Stimulated activated CD4-positive, alpha-beta T cell treated with anti-CD3 and anti-CD28 coated beads, Interleukin-1b, Interleukin-23, amount 100 ng/mL, for 4 hours (primary cell): ENCODE measurements at places on chromosomes 4 and X.

DNA sequence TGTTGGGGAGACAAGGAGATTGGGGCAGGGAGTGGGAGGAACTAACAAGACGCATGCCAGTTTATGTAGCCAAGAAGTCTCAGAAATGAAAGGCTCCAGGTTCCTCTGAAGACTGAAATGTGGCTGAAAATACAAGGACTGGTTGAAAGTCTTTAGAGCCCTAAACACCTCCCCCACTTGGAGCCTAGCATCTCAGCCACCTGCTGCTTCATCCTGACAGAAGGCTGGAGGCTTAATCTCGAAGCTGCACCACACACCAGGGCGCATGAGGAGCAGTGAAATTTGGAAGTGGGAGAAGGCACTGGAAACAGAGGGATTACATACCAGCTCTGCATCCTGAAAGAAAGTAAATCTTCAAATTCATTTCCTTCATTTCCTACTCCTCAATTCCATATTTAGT, 160.7 kb upstream of the FTHL17 start:
- DNase-seq, result no peak

DNA sequence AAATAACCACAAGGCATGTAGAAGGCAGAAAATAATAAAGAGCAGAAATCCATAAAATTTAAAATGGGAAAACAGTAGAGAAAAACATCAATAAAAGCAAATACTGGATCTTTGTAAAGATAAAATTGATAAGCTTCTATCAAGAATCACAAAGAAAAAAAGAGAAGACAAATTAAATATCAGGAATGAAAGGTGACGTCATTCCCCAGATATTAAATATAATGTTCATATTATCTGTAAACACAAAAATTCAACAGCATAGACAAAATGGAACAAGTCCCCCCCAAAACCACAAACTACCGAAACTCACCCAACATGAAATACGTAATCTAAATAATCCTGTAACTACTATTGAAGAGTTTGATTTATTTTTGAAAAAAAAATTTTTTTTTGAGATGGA, 30.5 kb upstream of the FAM120C start:
- DNase-seq, result no peak

DNA sequence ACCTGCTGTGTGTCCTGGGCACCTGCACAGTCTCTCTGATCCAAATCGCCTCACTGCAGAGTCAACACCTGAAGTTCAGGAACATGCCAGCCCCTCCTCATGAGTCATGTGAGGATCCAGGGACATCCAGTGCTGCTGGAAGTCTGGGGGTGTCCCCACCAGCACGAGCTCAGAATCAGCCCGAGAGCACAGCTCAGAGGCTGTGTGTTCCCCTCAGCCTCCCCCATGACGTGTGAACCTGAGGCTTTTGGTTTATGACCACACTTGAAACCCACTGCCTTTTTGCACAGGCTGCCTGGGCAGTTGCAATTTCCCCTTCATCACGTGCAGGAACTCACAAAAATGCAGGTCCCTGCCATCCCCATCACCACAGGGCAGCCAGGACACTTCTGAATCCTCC, 47.1 kb downstream of the PPP2R2C start:
- DNase-seq, result no peak

GRCh38 chr4:91325495-91325894, 978.3 kb upstream of the GRID2 start:
- no peak for DNase-seq

DNA sequence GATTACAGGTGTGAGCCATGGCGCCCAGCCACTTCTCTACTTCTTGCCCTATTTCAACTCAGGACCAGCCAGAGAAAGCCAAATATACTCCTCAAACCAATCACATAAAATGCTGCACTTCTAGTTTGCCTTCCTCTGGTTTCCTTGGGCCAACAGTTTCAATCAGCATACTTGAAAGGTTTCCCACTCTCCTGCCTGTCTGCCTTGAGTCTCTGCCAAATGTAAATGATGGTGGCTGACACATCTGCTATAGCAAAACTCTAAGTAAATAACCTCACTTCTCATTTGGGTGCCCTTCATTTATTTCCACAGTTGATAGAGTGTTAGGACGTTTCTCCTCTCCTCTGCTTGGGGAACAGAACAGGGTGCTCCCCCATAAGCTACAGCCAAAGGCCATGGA, 36.4 kb upstream of the PPA2 start:
- no peak for DNase-seq

- DNase-seq, result no peak
These were observed 43.4 kb downstream of the C4orf51 start for GRCh38 chr4:145723336-145723735.

DNA sequence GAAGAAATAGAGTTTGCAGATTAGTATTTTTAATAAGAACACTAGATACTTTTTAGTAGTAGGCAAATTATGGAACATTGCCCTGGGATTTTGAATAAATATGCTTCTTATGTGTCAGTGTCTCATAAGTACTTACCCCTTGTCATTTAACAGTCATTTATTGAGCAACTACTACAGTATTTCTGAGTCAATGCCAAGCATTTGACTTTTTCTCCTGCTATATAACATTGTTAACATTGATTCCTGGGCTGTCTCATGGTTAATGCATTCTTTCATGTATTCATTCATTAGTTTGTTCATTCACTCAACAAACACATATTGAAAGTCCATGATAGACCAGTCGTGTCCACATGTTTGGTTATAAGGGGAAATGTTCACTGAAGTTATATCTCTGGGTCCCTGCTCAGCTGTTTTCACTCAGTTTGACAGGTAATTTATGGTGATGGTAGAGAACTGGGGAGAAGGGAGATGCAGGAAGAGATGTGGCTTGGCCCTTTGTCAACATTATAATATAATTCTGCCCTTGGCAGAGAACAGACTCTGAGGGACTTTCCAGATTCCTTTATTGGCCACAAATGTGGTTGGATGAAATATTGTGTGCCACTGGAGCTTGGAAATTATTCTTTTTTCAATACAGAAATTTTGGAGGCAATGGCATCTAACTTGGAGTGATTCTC, 49.8 kb downstream of the OSTC start:
- no peak for DNase-seq

DNA sequence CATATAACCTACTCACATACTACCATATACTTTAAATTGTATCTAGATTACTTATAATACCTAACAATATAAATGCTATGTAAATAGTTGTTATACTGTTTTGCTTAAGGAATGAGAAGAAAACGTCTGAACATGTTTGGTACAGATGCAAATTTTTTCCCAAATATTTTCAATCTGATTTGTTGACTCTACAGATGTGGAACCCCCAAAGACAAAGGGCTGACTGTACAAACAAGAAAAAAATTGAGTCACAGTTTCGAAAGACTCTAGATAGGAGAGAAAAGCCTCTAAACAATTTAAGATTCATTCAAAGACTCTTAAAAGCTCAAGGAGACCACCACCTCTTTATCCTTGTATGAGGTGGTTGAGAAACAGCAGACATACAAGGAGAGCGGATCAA, 142.8 kb downstream of the SLC7A11 start:
- no peak for DNase-seq

DNA sequence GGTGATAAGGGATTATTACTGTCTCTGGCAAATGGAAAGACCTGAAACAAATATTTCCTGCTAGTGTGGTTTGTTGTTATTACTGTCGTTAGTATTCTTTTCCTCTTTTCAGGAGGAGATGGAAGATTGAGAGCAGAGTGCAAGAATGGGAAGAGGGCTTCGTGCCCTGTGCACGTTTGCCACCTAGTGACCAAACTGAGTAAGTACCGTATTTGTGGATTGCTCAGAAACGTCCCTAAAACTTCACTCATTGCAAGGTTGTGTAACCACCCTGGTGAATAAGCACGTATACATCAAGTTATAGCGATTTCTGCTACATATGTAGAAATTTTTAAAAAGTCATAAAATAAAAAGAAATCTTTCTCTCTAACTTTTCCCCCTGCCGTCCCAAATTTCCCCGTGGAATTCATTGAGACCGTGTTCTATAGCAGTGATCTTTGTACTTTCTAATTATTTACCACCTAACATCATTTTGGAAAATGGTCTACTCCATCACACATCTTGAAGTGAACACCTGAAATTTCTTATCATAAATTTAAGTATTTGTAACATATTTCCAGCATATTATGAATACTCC, 24.3 kb downstream of the LINC00632 start:
- DNase-seq, result no peak
